ENCODE measurements at places on chromosomes 6 and 20.

DNA sequence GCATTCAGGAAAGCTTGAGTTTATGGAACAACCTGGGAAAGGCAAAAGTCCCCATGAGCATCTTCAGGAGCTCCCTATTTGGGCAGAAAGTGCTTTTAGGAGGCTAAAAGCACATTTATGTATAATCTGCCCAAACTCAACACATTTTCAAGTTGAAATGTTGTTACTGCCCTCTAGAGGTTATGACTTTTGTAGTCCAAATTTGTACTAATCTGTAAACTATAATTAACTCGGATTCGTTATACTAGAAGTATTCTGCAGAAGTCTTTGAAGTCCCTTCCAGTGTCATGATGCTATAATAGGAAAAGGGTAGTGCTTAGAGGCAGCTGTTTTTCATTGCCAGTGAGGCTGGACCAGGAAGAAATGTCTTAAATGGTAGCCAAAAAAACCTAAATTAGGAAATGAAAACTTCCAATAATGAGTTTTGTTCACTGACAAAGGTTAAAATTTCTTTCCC lies 44.8 kb upstream of the EMILIN3 start:
- DNase-seq, result no peak

DNA sequence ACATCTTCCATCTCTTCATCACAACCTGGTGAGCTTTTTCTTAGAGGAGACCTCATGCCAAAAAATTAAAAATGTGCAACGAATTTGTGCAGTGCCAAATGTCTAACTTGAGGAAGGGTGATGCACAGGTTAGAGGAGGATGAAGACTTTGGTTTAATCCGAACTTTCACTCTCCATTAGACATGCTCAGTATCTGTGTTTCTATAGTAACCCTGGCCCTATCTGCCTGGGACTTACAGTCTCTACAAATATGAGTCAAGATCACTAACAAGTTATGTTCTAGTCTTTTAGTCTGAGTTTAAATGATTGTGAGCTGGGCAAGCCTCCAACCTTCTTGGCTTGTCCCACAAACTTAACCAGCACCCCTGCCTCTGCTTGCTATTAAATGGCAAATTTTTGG lies 377.0 kb downstream of the BMP2 start:
- no peak for DNase-seq

DNA sequence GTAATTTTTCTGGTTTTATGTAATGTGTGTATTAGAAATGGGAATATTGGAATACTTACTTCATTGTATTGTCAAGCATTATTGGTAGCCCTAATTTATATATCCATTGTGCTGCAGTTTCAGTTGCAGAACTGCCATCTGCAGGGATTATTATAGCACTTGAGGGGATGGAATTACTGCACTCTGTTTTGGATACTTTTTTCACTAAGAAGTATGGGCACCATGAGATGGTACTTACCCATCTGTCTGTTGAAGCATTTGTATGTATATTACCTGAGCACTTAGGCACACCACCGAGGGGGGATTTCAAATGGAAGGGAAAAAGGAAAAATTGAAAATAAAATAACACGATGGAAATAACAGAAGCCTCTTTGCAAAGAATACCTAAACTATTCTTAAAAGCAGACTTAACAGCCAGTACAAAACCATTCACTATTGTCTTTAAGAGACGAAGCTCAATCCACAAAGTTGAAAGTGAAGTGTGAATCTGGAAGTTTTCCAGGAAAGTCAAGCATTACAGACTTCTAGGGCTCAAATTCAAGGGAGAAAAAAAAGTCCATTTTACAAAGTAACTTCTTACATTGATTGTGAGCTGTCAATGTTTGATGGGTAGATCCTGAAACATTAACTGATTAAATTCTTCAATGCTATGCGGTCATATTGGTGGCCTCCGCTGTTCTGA lies 318.7 kb downstream of the SOX4 start:
- no peak for DNase-seq

DNA sequence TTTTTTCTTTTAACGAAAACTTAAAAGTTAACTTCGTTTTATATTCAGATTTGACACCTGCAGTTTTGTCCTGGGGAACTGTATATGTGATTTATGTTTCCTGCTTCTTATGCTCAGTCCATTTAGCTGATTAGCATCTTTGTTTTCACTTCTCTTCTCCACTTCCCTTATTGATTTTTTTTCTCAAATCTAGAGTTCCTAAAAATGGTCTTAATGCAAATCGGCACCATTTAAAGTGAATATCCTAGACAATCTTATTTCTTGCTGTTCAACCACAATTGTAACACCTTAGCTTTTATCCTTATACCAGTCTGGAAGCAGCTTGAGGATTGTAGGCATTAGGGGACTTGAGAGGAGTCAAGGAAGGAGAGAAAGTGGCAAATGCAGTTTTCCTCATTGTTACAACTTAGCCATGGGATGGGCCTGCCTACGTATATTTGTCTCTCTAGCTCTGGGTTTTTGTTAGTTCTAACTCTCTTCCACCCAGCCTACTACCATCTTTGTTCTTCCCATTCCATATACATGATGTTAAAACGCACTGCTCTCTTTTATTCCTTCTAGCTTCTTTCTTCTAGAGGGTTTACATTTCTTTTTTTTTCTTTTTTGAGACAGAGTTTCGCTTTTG lies 8.5 kb downstream of the QRSL1 start:
- DNase-seq, result no peak

GRCh38 chr20:61964675-61965605 lies 100.7 kb downstream of the TAF4 start:
- DNase-seq, result no peak

DNA sequence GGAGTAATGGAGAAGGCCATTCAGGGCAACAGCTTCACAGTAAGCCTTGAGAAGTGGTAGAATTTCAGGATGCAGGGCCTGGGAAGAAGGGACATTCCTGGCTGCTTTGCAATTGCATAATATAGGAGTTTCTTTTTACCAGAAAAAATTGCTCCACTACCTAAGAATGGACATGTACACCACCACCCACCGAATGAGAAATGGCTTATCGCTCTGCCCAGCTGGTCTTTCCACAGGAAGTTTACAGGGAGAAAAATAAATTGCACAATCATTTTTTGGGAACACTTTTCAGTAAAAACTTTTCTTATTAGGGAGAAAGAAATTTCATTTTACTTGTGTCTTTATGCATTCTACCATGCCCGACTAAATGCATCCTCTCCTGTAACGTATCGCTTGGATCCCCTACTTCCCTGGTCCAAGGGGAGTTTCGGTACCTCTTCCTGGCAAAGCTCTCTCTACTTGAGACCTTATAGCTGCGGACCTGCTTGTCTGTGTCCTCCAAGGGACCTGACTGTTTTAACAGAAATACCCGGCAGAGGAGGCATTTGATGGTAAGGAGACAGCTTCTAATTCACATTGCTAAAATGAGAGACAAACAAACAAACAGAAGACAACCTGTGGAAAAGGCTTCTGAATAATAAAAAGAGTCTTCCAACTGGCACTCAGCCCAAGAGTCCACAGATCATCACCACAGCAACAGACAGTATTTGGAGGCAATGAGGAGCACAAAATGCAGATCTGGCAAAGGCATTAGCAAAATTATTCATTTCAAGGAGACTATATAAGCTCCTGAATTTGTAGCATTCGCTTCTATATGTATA lies 54.2 kb downstream of the MAP3K5 start:
- no peak for DNase-seq

DNA sequence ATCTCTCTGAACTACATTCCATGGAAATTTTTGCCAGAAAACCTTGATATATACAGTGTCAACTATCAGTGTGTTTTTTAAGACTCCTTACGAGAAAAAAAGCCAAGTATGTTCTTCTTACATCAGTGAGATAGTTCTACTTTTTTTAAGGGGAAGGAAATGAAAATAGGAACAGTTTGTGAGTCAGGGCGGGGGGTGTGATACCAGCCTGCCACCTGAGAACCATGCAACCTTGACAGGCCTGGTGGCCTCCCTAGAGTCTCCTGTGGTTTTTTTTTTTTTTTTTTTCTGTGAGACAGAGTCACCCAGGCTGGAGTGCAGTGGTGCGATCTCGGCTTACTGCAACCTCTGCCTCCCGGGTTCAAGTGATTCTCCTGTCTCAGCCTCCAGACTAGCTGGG lies 96.3 kb upstream of the GCM1 start:
- no peak for DNase-seq

GRCh38 chr6:11363881-11364576 lies 131.6 kb upstream of the NEDD9 start:
- peak; percentile 31 for DNase-seq

DNA sequence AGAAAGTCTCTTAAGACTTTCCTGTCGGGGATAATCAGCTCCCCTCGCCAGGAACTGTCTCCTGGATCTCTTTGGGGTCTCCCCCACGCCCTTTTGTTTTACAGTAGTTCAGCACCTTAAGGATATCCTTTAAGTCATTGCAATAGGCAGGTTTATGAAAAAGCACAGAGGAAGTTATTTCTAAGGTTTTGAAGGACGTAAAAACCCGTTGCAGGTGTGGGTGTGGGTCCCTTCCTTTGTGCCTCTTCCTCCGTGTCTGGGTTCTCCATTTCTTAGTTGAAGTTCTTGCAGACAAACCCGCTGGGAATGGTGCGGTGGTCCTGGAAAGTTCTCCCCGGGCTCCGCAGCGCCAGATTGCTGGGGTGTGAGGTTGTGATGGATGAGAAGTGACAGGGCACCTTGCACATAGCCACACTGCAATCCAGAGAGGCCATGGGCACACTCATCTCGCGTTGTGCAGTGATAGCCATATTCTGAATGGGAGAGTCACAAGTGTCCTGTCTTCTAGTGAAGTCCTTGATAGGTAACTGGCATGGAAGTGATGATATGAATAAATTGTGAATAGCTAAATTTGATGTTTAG lies 65.2 kb downstream of the GTF2H5 start:
- no peak for DNase-seq

GRCh38 chr6:75493400-75494064 lies at the start of gene FILIP1:
Gene FILIP1 (minus strand): TSS chr6:75493800. CDS start chr6:75414972, 78,828 bp downstream.
- DNase-seq, result no peak

DNA sequence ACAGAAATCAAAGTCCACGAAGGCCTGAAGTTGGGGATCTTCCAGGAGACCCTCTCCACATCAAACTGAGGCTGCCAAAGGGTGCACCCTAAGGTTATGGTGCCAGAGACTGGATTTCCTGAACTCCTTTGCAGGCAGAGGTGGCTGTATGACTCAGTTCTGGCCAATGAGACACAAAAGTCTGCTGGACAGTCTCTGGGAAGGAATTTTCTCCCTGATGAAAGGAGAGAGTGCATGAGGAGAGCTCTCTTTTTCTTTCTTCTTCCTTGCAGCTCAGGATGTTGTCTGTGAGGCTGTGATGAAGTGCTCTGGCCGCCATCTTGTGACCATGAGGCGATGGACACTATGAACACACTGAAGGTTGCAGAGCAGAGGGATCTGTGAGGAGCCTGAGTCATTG lies 85.2 kb downstream of the MDGA1 start:
- no peak for DNase-seq

GRCh38 chr6:10415617-10416480 lies 975 bp upstream of the TFAP2A start:
- DNase-seq, result no peak

- no peak for DNase-seq
Observed at GRCh38 chr6:45433533-45434380, 56.0 kb upstream of the SUPT3H start.

GRCh38 chr6:141326925-141327324 lies 805.8 kb upstream of the GJE1 start:
- DNase-seq, result no peak

- no peak for DNase-seq
Observed at GRCh38 chr6:1885576-1886011, 275.9 kb downstream of the FOXC1 start.

- DNase-seq, result no peak
Observed at GRCh38 chr6:78483553-78484197, 383.7 kb upstream of the IRAK1BP1 start.

- no peak for DNase-seq
Observed at GRCh38 chr6:44167567-44167966, 8.9 kb downstream of the CAPN11 start.

- no peak for DNase-seq
Observed at GRCh38 chr6:163324688-163325389, 89.7 kb upstream of the QKI start.

DNA sequence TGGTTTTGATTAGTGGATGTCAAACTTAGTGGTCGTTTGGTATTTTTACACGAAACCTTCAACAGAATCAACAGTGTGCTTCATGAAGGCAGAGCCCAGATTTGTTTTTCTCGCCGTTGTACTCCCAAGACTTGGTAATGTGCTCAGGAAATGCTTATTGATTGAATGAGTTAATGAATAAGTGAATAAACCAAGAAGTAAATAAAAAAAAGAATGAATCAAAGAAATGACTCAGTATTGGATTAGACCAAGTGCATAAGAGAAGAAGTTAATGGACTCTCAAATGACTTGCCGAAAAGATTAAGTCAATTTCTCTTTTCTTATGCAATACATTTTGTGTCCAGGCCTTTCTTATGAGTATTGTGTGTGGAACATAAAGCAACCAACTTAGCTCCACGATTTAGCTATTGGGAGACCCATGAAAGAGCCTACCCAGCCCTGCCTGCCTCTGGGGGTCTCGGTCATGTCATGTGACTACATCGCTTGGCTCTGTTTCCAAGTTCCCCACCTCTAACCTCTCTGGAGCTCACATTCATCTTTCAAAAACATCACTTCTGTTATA lies 10.6 kb upstream of the FUCA2 start:
- no peak for DNase-seq

- no peak for DNase-seq
Observed at GRCh38 chr6:169795196-169795595, 43.8 kb downstream of the ERMARD start.

- DNase-seq, result no peak
Observed at GRCh38 chr6:168967281-168967925, 286.2 kb downstream of the THBS2 start.

DNA sequence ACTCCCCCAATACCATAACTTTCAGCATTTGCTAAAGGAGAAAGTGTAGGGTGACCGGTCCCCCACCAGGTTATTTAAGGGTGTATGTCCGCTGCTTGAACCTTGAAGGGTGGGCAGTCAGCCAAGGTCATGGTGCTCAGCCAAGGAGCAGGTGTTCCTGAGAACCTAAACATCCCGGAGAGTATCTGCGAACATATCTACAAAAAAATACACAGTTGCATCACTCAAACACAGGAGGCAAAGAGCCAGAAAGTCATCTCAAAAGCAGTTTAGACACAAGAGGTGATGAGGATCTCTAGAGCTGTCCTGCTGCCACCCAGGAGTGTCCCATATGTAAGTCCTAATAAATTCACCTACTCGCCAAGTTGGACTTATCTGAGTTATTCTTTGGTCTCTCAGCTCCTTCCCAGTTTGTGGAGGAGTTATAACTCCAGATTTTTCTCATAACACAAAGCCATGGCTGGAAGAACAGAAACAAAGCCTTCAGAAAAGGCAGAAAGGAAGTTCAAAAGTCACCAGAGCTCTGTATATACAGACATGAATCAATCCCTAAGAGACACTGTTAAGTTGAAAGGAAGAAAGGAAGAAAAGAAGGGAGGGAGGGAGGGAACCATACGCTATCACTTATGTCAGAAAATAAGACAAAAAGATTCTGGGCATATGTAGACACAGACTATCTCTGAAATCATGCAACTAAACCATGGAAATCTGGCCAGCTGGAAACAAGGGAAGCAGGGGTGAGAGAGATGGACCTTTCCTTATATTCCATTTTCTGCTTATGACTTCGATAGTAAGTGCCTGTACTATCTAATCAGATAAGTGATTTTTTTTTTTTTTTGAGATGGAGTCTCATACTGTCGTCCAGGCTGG lies 11.3 kb downstream of the MBOAT1 start:
- DNase-seq, result no peak
